ENCODE measurements at places on chromosomes 4 and X.

DNA sequence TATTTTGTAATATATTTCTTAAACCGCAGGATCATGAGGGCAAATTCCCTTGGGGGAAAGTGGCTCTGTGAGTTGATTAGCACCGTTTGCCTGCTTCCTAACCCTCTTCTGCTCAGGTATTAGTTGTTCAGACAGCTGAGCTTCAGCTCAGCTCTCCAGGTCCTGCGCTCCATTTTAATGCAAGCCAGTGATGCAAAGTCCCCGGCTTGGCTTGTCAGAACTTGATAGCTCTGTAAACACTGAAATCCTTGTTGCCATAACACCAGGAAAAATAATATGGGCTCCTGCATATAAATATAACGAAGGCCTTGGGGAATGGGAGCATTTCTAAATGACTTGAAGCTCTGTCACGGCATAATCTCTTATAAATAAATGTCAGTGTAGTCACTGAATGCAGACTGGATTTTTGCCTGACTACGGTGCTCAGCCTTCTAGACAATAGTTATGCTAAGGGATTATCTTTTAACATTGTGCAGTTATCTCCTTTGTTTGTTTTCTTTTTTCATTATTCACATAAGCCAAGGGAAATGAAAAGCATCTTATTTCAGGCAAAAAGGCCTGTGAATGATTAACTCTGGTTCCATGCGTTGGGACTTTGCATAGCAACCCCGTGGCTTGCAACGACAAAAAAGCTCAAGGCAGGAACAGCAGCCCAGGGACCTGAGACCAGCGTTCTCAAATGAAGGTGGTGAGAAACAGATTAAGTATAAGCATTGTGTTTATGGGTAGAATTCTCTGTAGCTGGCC lies 253.2 kb downstream of the SPRY1 start:
- DNase-seq: no peak

GRCh38 chr4:182923366-182923765 lies 6.2 kb upstream of the DCTD start:
- DNase-seq: no peak

- no peak for DNase-seq
Measured at GRCh38 chrX:13797512-13797911, 19.4 kb downstream of the GPM6B start.

- DNase-seq: no peak
Measured at GRCh38 chr4:15765391-15765790, 12.7 kb upstream of the CD38 start.

- no peak for DNase-seq
Measured at GRCh38 chrX:99172958-99173357, 1237.1 kb downstream of the PCDH19 start.

GRCh38 chr4:2274320-2275043 lies 12.6 kb upstream of the MXD4 start:
- DNase-seq: no peak

GRCh38 chr4:7976634-7977033 lies 37.0 kb upstream of the AFAP1 start:
- DNase-seq: no peak

GRCh38 chr4:23390246-23390645 lies 499.6 kb downstream of the PPARGC1A start:
- no peak for DNase-seq

DNA sequence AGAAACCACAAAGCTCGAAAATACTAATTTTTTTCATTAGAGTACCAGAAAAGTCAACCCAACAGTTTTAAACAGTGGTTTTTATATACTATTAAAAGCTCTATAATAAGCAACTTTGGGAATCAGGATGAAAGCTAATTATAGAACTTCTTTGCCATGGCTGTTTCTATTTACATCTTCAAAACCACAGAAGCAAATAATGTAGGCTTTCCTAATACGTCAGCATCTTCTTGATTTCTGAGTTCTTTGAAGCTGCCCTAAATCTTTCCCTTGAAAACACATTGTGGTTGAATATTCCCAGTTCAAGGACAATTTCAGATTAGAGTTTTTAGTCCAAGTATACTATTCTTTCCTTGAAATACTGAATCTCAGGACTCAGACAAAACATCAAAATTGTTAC lies 460.2 kb upstream of the FAT1 start:
- no peak for DNase-seq

GRCh38 chr4:8844976-8845690 lies 26.5 kb downstream of the HMX1 start:
- no peak for DNase-seq

DNA sequence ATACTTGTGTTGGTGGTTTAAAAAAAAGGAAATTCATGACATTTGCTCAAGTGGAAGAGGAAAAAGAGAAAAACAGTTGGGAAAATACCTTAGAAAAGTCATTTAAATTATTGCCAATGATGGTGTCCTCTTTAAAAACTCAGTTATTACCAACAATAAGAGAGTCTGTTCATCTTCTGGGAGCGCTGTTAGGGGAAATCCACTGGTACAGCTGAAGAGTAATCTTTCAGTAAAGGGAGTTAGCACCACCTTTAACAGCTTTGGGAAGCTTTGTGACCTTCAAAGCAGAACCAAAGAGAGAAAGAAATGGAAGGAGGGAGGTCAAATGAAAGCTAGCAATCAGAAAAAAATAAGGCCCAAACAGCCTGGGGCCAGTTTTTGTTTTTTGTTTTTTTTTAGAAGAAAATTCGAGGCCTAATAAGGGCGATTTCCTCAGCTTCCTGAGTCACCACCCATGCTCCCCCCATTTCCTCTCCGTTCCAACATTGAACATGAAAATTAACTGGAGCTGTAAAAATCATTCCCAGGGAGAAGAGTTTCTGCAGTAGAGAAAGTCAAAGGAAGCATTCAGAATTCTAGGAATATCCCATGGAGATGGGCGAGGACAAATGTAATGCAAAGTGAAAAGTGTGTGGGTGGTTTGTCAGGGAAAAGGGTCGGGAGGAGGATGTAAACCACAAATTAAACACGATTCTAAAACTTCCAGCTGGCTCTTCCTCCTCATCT lies 115.1 kb downstream of the SH3KBP1 start:
- no peak for DNase-seq

- no peak for DNase-seq
Measured at GRCh38 chr4:1015179-1015578, 3.8 kb downstream of the FGFRL1 start.

Data from RCC 7860 (cell line).